ENCODE measurements at places on chromosomes 6 and 20. TPM values are rescaled to one million over a fixed set of nuclear protein-coding genes. Genes with fewer than 3 reads are reported as not detected.

Gene TRIM10
- not detected for polyA plus RNA-seq

Gene TFAP2C
- polyA plus RNA-seq: not detected

DNA sequence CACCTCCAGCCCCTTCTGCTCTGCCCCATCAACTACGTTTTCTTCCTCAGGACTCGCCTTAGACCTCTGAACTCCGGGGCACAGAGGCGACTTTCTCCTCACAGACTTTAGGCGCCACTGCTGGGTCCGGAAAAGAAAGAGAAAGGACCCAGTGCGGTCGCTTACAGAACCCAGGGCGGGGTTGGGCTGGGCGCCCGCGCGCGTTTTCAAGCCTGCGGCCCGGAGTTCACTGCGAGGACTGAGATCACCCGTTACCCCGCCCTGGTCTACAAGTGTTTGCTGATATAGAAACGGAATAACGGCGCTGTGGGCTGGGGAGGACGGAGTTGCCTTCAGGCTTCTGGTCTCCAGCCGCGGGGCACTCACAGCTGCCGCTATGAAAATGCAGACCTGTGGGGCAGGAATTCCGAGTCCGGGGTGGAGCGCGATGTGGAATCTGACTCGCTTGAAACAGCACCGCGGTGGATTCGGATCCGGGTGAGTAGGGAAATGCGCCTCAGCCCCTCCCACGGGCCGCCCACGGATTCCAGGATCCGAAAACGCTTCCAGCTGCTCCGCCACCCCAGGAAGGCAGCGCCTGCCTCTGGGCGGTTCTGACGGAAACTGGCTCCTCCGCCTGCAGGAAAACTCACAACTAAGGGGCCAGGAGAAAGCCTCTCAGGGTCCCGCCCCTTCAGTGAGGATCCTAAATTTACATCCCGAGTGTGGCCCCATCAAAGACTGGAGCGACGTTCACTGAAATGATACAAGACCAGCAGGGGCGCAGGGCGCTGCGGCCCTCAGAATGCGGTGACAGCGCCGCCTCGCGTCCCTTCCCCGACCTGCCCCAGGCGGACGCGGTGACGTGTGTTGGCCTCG, 29.4 kb downstream of the HLA-F start:
- DNase-seq: peak; percentile 81
- H3K27ac ChIP-seq: peak overlapping the region; percentile 89
- H3K4me3 ChIP-seq: peak overlapping the region; percentile 96
- H3K27me3 ChIP-seq: no peaks in the 10 kb centered on the region

- H3K27me3 ChIP-seq: peaks cover 50% of the 10 kb centered on the region
- H3K4me1 ChIP-seq: peaks cover 8% of the 10 kb centered on the region
- no peak overlapping the region for H3K27ac ChIP-seq
- DNase-seq: no peak
- no peaks in the 10 kb centered on the region for H3K36me3 ChIP-seq
These were observed 1.4 kb downstream of the LRFN2 start for GRCh38 chr6:40585651-40586269.

GRCh38 chr6:96032661-96033060, 16.9 kb downstream of the FUT9 start:
- no peak overlapping the region for H3K27ac ChIP-seq
- H3K4me1 ChIP-seq: no peaks in the 10 kb centered on the region
- H3K36me3 ChIP-seq: no peaks in the 10 kb centered on the region
- no peak for DNase-seq
- no peak overlapping the region for H3K4me3 ChIP-seq
- no peaks in the 10 kb centered on the region for H3K27me3 ChIP-seq

DNA sequence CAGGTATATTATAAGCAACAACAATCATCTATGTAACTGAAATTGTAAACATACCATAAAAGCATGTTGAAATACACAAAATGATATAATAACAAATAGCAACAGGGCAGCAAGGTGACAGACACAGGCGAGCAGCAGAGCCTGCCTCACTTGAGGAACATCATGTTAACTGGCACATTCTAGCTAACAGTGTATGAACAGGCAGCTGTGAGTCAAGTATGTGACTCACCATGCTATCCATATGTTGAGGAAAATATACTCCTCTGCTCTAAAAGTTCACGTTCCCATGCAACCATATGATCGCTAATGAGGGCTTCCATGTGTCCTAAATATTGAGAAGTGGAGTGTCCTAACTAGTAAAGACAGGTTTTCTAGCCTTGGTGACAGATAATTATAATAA, 18.4 kb downstream of the SERAC1 start:
- no peaks in the 10 kb centered on the region for H3K4me1 ChIP-seq
- peaks cover 5% of the 10 kb centered on the region for H3K36me3 ChIP-seq
- no peak overlapping the region for H3K4me3 ChIP-seq
- no peaks in the 10 kb centered on the region for H3K27me3 ChIP-seq

GRCh38 chr20:51366155-51366886, 176.2 kb downstream of the NFATC2 start:
- H3K27ac ChIP-seq: no peak overlapping the region
- H3K27me3 ChIP-seq: peaks cover 47% of the 10 kb centered on the region
- no peak for DNase-seq
- no peaks in the 10 kb centered on the region for H3K4me1 ChIP-seq
- H3K4me3 ChIP-seq: no peak overlapping the region
- H3K36me3 ChIP-seq: peaks cover 8% of the 10 kb centered on the region
